Small intestine (tissue), 16 donors: ENCODE measurements at places on chromosomes 4 and X.
A peak's percentile ranks its signal among the peaks of the same experiment; 100 is the strongest.

DNA sequence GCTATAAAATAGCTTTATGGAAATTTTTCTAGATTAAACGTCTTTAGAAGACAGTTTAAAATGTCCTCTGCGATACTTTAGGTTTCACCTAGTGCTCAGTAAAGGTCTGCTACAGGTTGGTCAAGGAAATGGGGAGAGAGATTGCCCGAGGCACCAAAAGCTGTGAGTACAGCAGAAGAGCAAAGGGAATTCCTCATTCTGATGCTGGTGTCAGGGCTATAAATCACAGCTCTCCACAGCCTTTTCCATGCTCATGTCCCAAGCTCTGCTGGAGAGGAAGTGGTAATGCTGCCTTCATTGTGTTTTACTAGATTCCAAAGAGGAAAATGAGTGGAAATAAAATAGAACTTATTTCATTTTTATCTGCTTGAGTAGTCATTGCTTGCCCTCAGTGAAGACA, 2060.4 kb downstream of the ARAP2 start:
- no peak for DNase-seq
- no peaks in the 10 kb centered on the region for H3K27me3 ChIP-seq
- H3K27ac ChIP-seq = no peak overlapping the region
- H3K4me1 ChIP-seq = no peaks in the 10 kb centered on the region

DNA sequence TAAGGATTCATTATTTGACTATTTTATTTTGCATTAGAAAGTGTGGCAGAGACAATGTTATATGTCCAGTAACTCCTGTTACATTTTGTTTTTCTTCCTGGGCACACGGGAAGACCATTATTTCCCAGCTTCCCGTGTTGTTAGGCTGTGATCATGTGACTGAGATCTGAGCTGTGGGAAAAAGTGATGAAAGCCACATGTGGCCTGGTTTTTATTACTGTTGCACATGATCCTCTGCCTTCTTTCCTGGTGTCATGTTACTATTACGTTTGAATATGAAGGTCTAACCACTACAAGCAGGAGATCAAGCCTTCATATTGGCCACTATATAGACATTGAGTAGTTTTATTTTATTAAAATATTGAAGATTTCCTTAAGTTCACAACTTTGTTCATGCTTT, 28.2 kb upstream of the MID1 start:
- H3K4me1 ChIP-seq = no peaks in the 10 kb centered on the region
- DNase-seq = peak; percentile 5
- no peak overlapping the region for H3K4me3 ChIP-seq

- H3K27ac ChIP-seq = no peak overlapping the region
- DNase-seq = no peak
Measured at GRCh38 chrX:10016519-10017132, 49.5 kb downstream of the CLDN34 start.

- H3K36me3 ChIP-seq = no peaks in the 10 kb centered on the region
- H3K4me3 ChIP-seq = no peak overlapping the region
- no peaks in the 10 kb centered on the region for H3K27me3 ChIP-seq
- H3K27ac ChIP-seq = no peak overlapping the region
- no peak for DNase-seq
Measured at GRCh38 chr4:156946516-156947424, 24.8 kb downstream of the PDGFC start.

DNA sequence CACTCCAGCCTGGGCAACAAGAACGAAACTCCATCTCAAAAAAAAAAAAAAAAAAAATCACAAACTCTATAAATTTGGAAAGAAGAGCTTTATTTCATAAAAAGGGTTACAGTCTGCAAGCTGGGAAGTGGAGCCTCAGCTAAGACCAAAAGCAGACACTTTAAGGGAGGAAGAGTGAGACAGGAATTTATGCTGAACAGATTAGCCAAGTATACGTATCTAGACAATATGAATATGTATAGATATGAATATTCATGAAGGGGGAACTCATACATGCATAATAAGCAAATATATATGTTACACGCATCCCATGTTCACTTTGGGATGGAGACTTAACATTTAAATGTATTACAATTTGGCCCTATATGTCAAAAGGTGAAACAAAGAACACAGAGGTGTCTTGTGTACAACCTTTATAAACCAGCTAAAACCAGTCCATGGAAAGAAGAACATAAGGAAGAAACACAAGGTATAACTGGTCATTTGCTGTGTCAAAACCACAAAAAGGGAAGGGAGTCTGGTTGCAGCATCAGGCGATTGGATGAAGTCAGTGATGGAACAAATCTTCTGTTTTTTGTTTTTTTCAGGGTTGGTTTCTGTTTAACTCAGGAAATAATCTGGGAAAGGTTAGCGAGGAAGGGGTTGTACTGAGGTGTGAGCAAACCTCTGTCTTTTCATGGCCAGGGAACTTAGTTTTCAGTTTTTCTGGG, 130.0 kb upstream of the MAOA start:
- DNase-seq = no peak
- no peaks in the 10 kb centered on the region for H3K36me3 ChIP-seq
- no peak overlapping the region for H3K4me3 ChIP-seq

GRCh38 chr4:3671571-3672464, 94.4 kb upstream of the ADRA2C start:
- H3K4me3 ChIP-seq = no peak overlapping the region
- H3K27me3 ChIP-seq = peaks cover 6% of the 10 kb centered on the region
- H3K4me1 ChIP-seq = no peaks in the 10 kb centered on the region
- DNase-seq = no peak

DNA sequence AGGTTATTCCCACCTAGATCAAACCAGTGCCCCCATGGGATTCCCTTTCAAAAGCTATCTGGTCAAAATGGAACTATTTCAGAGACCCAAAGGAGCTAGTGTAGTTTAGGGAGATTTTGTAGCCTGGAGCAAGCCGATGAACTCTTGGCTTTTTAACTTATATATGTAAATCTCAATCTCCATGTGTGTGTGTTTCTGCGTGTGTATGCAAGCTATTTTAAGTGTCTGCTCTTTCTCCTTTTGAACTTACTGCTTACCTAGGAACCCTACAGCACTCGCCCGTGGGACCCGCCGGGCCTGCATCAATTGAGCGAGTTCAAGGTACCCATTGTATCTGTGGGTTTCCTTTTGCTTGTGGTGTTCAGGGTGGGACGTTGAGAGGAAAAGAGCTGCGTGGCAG, 10.4 kb downstream of the CSTF2 start:
- H3K27me3 ChIP-seq = no peaks in the 10 kb centered on the region
- H3K4me1 ChIP-seq = no peaks in the 10 kb centered on the region
- H3K4me3 ChIP-seq = no peak overlapping the region
- H3K27ac ChIP-seq = no peak overlapping the region
- peaks cover 25% of the 10 kb centered on the region for H3K36me3 ChIP-seq
